ENCODE measurements at places on chromosomes 1 and 21. TPM values are rescaled to one million over a fixed set of nuclear protein-coding genes. Genes with fewer than 3 reads are reported as not detected.

EFNA3 gene
- 2.3 TPM for total RNA-seq

- H3K36me3 ChIP-seq = no peaks in the 10 kb centered on the region
- H3K27me3 ChIP-seq = no peaks in the 10 kb centered on the region
- DNase-seq = no peak
- H3K4me3 ChIP-seq = no peak overlapping the region
Observed at GRCh38 chr21:42572906-42573495, 59.3 kb downstream of the SLC37A1 start.

- no peak overlapping the region for H3K4me3 ChIP-seq
- no peaks in the 10 kb centered on the region for H3K27me3 ChIP-seq
- H3K36me3 ChIP-seq = no peaks in the 10 kb centered on the region
- H3K27ac ChIP-seq = peak overlapping the region; percentile 26
- peaks cover 43% of the 10 kb centered on the region for H3K4me1 ChIP-seq
Observed at GRCh38 chr1:156100205-156100995, 14.1 kb upstream of the LMNA start.

DNA sequence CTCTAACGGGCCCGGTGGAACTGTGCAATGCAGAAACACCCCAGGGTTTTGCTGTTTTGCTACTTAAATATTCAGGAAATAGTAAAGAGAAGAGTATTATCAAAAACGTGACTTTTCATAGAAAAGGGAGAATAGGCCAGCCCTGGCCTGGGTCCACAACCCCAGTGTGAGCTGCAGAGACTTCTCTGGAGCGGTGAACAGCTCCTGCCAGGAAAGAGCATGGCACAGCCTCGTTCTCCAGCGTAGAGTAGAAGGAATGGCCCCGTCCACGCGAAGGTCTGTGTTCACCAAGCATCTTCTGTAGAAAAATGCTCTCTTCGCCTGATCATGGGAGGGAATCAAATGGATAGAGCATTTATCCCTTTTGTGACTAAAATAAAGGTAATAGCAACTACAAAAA lies 51.4 kb downstream of the PDE9A start:
- H3K4me3 ChIP-seq = no peak overlapping the region
- no peaks in the 10 kb centered on the region for H3K36me3 ChIP-seq
- H3K27me3 ChIP-seq = no peaks in the 10 kb centered on the region
- no peak overlapping the region for H3K27ac ChIP-seq
- no peak for DNase-seq
- no peaks in the 10 kb centered on the region for H3K4me1 ChIP-seq

USH2A gene
- total RNA-seq = not detected

DNA sequence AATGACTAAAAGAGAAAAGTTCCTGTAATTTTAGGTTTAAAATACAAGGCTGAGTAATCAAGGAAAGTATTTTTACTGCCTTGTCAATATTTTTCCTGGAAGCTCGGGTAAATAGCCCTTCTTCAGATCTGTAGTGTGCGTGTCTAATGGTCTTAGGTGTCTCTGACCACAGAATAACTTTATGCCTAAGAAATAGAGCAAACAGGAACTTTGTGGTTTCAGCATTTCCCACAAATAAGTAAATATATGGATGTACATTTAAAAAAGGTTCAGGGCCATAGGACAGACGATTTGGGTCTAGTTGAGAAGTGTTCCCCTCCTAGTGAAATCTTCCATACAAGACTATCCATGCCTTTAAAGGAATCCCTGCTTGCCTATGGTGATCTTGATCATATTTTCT lies 107.0 kb downstream of the ZC3H11B start:
- H3K27me3 ChIP-seq = peaks cover 6% of the 10 kb centered on the region

- H3K4me1 ChIP-seq = peaks cover 14% of the 10 kb centered on the region
- DNase-seq = no peak
- H3K27me3 ChIP-seq = no peaks in the 10 kb centered on the region
- peaks cover 10% of the 10 kb centered on the region for H3K36me3 ChIP-seq
Observed at GRCh38 chr21:33587792-33588484, 546 bp downstream of the DONSON start.

GRCh38 chr1:19251305-19252196 lies at the start of the genes EMC1 and MRTO4:
Gene EMC1 (minus strand): TSS chr1:19251524. CDS start chr1:19251509, 15 bp downstream.
Gene MRTO4 (plus strand): TSS chr1:19251805. CDS start chr1:19251836, 31 bp downstream.
- peaks cover 5% of the 10 kb centered on the region for H3K36me3 ChIP-seq
- peak within 1 kb of the TSS; percentile 58 for H3K4me3 ChIP-seq
- H3K27me3 ChIP-seq = no peaks in the 10 kb centered on the region
- DNase-seq = peak; percentile 47
- peak within 1 kb of the TSS; percentile 96 for H3K27ac ChIP-seq

CDK18 gene
- 7.0 TPM for total RNA-seq

GBP3 gene
- 2.5 TPM for total RNA-seq

- no peaks in the 10 kb centered on the region for H3K4me1 ChIP-seq
- H3K27me3 ChIP-seq = no peaks in the 10 kb centered on the region
- no peak for DNase-seq
Observed at GRCh38 chr1:112188611-112189010, 199.1 kb upstream of the KCND3 start.

DNA sequence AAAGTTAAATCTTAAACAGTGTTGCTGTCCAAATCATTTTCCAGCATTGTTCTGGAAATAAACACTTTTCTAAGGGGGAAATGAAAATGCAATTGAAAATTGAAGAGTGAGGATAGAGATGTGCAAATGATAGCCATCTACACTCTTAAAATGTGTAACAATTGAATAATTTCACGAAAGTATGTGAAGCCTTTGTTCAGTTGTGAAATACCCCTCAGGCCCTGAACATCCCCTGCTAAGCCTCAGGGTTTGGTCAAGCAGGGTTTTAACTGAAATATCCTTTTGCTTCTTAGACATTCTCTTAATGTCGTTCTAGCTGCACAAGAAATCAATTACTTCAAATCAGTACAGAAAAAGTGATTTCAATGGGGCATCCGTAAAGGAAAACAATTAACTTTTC lies 65.9 kb upstream of the DYNLT5 start:
- DNase-seq = no peak
- H3K27ac ChIP-seq = no peak overlapping the region

GRCh38 chr1:229027622-229028182 lies 243.2 kb upstream of the RAB4A start:
- no peak overlapping the region for H3K4me3 ChIP-seq
- DNase-seq = no peak
- H3K27ac ChIP-seq = no peak overlapping the region

VTCN1 gene
- not detected for total RNA-seq

WDR3 gene
- 30.7 TPM for total RNA-seq

IFI44 gene
- 2.0 TPM for total RNA-seq

ZMPSTE24 gene
- total RNA-seq = 65.4 TPM

DNA sequence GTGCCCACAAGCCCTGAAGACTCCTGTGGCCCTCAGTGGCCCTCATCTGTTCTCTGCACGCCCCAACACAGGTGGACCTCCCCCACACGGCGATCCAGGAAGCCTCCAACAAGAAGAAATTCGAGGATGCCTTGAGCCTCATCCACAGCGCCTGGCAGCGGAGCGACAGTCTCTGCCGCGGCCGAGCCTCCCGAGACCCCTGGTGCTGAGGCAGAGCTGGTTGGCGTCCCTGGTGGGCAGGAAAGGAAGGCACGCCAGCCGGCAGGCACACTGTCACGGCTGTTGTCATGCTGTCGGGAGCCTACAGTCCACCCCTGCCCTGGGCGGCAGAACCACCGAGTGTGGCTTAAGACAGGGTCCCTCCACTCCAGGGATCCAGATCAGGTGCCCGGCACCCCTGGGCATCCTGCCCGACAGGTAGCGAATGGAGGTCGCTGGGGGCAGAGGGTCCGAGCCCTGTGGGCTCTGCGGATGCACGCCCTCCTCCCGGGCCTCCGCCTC lies 2.3 kb upstream of the SLC25A34 start:
- no peak for DNase-seq
- H3K36me3 ChIP-seq = no peaks in the 10 kb centered on the region
- no peak overlapping the region for H3K27ac ChIP-seq
- H3K4me1 ChIP-seq = no peaks in the 10 kb centered on the region
- no peak overlapping the region for H3K4me3 ChIP-seq

OR6Y1 gene
- total RNA-seq = not detected

DNA sequence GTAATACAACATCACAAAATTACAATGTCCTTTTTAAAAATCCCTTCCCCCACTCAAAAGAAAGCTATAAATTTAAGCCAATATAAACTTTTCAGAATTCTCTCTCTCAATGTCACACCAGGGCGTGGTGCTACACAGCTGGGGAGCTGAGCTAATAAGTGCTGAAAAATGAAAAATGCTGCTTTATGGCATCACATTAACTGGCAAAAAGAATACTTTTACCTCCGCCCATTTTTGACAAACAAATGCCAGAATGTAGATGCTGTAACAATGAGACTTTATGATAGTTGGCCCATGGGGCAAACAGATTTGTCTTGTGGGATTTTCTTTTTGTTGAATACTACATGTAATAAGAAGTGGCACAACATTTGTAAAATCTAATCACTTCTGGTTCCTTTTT lies 12.7 kb upstream of the LYPLAL1 start:
- no peak overlapping the region for H3K4me3 ChIP-seq
- H3K27me3 ChIP-seq = 0 out of 2 replicates have a peak, but pooled peaks cover 3% of the 10 kb centered on the region
- H3K27ac ChIP-seq = no peak overlapping the region
- DNase-seq = no peak

DNA sequence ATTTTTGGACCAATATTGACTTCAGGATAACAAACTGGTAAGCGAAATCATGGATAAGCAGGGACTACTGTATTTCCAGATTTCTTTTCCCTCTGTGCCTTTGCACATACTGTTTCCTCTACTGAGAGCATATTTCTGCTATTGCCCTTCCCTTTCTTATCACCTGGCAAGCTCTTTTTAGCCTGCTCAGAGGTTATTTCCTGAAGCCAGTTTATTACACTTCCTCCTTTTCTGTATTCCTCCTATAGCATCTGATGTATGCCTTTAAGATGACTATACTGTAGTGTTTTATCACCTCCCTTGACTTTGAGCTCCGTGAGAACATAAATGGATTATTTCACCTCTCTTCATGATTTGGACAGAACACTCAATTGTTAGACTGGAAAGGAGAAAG lies 49.0 kb downstream of the MAGI3 start:
- no peaks in the 10 kb centered on the region for H3K27me3 ChIP-seq
- DNase-seq = no peak
- no peaks in the 10 kb centered on the region for H3K36me3 ChIP-seq

All from Panc1 (cell line).